ENCODE measurements at places on chromosomes 11 and 22.

GRCh38 chr11:72869831-72870230 lies 55.6 kb downstream of the ATG16L2 start:
- no peak for DNase-seq

DNA sequence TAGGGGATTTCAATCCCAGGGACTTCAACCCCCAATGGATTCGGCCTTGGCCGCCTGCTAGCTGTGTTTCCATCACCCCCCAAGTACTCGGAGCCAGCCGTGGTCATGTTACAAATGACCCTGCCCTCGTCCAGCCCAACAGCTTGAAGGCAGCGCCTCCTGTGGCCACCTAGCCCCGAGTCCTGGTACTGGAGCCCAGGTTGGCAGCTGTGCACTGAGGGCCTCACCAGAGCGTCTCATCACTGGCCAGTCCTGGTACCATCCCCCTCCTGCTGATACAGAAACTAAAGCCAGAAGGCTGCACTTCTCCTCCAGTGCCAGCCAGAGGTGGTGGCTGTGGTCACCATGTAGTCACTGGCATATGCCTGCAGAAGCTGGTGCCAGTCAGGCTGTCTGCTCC lies 44.9 kb upstream of the FADD start:
- DNase-seq, result no peak

DNA sequence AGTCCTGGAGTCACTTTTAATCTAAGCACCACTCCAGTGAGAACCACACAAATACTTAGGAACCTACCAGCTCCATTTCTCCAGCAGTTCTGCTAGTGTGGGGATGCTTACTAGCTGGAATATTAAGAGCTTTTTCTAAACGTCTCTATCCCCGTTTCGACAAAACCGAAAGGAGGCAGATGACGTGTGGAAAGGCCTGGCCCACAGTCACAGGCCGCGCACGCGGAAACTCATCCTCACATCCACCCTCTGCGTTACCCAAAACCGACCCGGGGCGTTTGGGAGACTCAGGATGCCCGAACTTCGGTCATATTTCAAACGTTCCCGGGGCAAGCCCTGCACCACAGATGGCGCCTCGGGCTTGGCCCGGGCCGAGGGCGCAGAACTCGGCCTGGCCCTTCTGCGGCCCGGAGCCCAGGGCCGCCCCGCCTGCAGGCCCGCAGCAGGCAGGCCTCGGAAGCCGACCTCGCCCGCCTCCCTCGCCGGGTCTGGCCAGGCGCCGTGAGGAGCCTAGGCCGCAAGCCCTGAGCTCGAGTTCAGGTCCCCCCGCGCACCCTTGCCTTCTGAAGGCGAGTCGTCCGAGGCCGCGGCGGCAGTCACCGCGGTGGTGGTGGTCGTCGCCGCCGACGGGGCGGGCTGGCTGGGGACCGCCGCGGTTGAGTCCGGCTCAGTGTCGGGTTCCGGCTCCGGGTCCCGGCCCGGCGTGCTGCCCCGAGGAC lies 473 bp downstream of the FNBP4 start:
- DNase-seq, result peak; percentile 84

GRCh38 chr11:82521427-82521826 lies 212.2 kb downstream of the FAM181B start:
- DNase-seq, result no peak

GRCh38 chr11:86800076-86800959 lies at the start of gene PRSS23:
Gene PRSS23, plus strand, starts transcription at chr11:86800542. Its CDS starts 7,102 bp downstream, at chr11:86807644.
- DNase-seq, result peak; percentile 37

DNA sequence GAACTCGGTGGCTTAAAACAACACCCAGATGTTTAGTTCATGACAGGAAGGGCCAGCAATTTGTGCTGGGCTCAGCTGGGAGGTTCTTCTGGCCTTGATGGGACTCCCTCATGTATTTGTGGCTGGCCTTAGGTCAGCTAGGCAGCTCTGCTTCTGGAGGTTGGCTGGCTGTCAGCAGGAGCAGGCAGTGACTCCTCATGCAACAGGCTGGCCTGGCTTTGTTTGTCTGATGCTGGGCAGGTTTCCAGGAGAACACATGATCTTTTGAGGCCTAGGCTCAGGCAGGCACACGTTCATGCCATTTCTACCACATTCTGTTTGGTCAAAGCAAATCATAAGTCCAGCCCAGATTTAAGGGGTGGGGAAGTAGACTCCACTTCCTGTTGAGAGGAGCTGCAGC lies 571.2 kb downstream of the TBC1D22A start:
- DNase-seq, result no peak

GRCh38 chr22:49966774-49967705 lies 6.5 kb downstream of the PIM3 start:
- DNase-seq, result no peak

GRCh38 chr11:115334932-115335788 lies 169.1 kb downstream of the CADM1 start:
- DNase-seq, result no peak

DNA sequence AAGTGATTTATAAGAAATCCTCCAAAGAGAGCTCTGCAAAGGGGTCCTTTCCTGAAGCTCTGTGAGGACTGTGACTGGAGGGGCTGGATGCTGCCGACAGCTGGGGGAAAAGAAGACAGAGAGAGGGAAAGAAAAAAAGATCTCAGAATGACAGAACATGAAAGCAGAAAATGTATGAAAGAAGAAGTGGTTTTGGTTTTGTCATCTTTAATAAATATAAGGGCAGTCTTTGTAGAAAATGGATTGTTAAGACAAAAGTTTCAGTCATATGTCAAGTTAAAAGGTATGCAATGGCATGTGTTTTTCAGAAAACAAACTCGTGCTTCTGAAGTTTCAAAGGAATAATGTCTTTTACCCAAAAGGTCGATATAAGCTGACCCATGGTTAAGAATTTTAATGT lies 105.5 kb downstream of the CCDC83 start:
- no peak for DNase-seq

DNA sequence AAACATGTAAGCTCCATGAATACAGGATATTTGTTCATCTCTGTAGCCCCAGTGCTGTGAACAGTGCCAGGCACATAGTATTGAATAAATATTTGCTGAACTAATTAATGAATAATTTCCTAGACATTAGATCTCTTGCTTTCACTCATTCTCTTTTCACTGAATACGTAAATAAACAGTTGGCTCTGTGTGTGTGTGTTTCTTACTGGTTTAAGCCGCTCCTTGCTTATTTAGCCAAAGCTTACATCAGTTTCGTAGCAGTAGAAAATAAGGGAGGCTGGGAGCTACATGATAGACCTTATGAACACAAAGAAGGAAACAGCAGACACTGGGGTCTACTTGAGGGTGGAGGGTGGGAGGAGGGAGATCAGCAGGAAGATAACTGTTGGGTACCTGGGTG lies 17.2 kb downstream of the KREMEN1 start:
- no peak for DNase-seq

DNA sequence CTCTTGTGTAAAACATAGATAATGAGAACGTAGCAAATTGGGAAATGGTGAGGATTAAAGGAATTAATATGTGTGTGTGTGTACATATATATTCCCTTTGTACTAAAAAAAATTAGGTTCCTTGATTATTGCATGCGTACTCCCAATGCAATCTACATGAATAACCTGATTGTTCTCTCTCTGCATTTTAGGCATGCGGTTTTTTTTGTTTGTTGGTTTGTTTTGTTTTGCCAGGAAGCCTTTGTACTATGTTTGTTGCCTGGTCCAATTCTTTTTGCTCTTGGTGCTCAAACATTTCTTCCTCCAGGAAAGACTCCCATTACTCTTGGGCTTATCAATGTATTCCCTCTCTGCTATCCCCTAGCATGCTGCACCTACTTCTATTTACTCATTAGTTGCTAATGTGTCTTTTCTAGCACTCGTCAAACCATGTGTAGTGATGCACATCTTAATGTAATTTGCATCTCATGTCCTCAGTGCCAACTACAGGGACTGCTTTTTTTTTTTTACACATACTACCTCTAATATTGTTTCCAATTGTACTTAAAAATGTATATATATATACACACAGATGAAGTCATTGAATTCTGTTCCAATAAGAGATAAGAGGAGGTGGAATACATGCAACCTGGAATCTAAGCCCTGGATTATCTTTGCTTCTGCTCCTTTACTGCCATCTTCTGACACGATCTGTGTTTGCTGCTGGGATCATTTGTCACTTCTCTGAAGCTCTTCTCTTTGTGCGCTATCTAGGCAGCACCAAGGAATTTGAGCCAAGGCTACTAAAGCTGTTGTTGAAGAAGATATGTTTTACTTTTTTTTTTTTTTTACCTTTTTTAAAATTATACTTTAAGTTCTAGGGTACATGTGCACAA lies 197.2 kb upstream of the ANO3 start:
- peak; percentile 3 for DNase-seq

- no peak for DNase-seq
These were observed 673.1 kb downstream of the KCNA4 start for GRCh38 chr11:29343465-29344333.

- DNase-seq, result no peak
These were observed 4.0 kb downstream of the LRP4 start for GRCh38 chr11:46914363-46914762.

GRCh38 chr11:75334402-75334891 lies 17.0 kb downstream of the ARRB1 start:
- no peak for DNase-seq

- no peak for DNase-seq
These were observed 54.5 kb upstream of the ME3 start for GRCh38 chr11:86726770-86727504.

GRCh38 chr11:126880872-126881271 lies 119.7 kb downstream of the KIRREL3 start:
- no peak for DNase-seq

GRCh38 chr22:50599816-50600455 lies 657 bp upstream of the MAPK8IP2 start:
- DNase-seq, result no peak

DNA sequence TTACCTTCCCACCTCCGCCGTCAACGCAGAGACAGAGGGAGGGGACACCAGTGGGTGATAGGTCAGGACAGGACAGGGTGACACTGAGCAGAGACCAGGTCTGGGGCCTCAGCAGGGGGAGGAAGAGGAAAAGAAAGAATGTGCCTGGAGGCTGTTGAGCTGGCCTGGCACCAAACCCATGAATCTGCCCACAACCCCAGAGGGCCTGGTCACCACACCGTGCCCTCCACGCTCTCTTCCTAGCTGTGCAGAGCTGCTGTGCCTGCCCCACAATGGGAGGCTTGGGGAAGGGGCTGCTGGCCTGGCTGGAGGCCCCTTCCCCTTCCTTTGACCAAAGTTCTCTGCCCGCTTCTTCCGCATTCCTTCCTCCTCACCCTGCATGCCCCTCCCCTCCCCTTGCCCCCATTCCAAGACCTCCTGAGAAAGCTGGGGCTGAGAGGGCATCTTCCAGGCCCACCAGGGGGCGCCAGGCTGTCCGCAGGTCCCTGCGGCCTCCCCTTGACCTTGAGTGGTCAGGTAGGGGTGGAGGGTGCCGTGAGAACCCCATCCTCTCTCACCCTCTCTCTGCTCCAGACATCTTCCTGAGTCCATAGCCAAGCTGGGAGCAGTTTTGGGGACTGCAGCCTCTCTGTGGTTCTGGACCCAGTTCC lies 11.0 kb upstream of the CACNA1I start:
- DNase-seq, result no peak

GRCh38 chr11:34382532-34383276 lies 24.9 kb upstream of the ABTB2 start:
- DNase-seq, result no peak

- DNase-seq, result no peak
These were observed 15.0 kb downstream of the PLCB3 start for GRCh38 chr11:64266339-64266738.

DNA sequence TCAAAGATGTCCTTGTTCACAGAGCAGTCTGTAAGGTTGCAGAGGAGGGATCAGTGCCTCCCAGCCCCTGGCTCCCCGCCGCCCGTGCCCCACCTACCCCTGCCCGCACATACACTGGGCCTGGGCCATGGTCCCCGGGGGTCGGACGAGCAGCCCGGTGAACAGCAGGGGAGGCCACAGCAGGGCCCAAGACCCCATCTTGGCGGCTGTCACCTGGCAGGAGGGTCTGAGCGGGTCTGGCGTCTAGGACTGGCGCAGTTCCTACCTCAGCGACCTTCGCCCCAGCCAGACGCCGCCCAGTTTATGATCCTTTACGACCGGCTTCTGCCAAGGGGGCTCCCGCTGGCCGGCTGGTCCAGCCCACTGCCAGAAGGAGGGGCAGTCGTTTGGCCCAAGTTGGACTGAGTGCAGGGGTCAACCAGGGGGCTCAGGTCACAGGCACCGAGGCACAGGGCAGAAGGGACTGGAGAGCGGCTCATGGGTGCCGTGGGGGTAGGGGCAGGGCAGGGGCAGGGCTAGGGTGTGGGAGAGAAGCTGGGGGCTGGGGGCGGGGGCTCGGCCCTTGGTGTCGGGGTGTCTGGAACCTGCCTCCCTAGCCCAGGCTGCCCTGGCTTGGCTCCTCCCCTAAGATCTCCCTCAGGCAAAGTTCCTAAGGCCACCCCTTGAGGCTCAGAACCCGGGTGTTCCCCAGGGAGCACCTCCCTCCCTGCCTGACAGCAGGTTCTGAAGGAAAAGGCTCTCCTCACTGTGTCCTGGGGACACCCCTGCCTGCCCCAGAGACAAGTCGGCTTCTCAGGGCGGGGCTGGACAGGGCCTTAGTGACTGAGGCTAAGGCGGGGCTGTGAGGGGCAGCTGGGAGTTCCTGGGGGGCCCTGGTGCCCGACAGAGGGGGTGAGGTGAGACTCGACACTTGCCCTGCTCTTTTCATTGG lies at the start of gene CDHR5:
TSS of gene CDHR5 (minus strand) at position 251 of the 931 bp plus-strand sequence. CDS start at position 198, 53 bp downstream.
- no peak for DNase-seq

DNA sequence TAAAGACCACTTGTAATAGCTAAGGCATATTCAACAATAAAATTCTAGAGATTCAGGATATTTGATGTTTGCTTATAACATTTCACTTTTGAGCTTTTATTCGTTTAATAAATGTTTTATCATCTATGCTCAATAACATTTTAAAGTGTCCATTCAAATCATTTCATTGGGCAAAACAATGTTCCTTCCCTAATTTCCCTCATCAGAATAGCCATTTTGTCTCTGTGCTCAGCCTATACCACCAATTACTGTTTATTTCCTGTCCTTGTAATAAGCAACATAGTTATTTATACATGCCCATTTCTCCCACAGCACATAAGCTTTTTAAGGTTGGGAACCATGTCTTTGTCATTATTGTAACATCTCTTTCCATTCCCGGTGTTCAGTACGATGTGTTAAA lies 1.3 kb upstream of the SC5D start:
- no peak for DNase-seq

GRCh38 chr22:22858559-22858937 lies 29.1 kb upstream of the IGLL5 start:
- no peak for DNase-seq

- DNase-seq, result peak; percentile 36
These were observed at the start of gene FAM181B for GRCh38 chr11:82733444-82734119. Gene FAM181B, minus strand, starts transcription at chr11:82733864. Its CDS starts 135 bp downstream, at chr11:82733729.

DNA sequence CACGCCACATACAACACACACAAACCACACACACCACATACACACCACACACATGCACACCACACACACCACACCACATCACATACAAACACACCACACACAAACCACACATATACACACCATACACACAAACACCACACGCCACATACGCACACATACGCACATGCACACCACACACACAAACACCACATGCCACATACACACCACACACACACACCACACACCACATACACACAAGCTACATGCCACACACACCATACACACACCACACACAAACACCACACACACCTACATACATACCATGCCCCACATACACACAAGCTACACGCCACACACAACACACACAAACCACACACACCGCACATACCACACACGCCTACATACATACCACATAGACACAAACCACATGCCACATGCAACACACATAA lies 15.7 kb upstream of the TH start:
- DNase-seq, result no peak

Measured in C1 segment of cervical spinal cord (tissue), 14 donors.